ENCODE measurements at places on chromosomes 2 and 18. TPM values are rescaled to one million over a fixed set of nuclear protein-coding genes. Genes with fewer than 3 reads are reported as not detected.

The CDK5R2 gene
- polyA plus RNA-seq: not detected

The MARCHF4 gene
- 14.9 TPM for polyA plus RNA-seq

The GAREM1 gene
- polyA plus RNA-seq: 0.75 TPM

The ALLC gene
- not detected for polyA plus RNA-seq

The TUBA3E gene
- polyA plus RNA-seq: not detected
